Stimulated activated CD4-positive, alpha-beta T cell treated with anti-CD3 and anti-CD28 coated beads, Interleukin-2, amount 100 ng/mL, for 48 hours (primary cell): ENCODE measurements at places on chromosomes 5 and 9.
A peak's percentile ranks its signal among the peaks of the same experiment; 100 is the strongest.

DNA sequence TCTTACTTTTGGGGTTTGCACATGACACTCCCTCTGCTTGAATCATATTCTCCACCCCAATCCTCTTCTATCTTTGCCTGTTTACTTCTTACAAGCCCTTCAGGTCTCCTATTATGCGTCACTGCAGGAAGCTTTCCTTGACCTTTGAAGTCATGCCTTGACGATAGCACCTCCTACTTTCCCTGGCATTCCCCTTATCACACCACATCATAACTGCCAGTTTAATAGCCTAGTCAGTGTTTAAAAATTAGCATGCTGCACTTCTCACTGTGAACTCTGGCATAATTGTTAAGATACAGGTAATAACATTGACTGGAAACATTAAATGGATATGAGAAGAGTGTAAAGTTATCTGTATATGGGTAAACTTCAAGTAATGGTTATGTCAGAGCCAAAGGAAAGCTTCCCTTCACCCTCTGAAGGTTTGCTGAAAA is 37.1 kb upstream of the CEP120 start:
- DNase-seq: peak; percentile 13

DNA sequence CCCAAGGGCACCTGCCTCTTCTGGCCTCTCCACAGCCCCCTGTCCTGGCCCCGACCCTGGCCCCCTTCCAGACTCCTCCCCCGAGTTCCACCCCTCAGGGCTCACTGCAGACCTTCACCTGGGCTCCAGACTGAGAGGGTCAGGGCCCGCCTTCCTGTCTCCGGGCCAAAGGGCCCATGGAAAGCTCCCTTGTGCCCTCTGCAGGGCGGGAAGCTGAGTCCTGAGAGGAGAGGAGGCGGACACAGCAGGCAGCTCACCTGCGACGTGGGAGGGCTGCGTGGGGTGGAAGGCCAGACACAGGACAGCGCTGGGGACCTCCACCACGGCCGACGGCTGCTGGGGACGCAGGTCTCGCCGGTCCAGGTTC is 20.6 kb downstream of the DYNC2I2 start:
- no peak for DNase-seq

- DNase-seq: no peak
Measured at GRCh38 chr9:34492051-34492450, 30.7 kb downstream of the ENHO start.

GRCh38 chr5:43769571-43770355 is 166.8 kb downstream of the NNT start:
- no peak for DNase-seq

- no peak for DNase-seq
Measured at GRCh38 chr5:54619731-54620130, 102.2 kb downstream of the SNX18 start.

- DNase-seq: no peak
Measured at GRCh38 chr5:77302247-77302646, 91.8 kb downstream of the PDE8B start.

- DNase-seq: no peak
Measured at GRCh38 chr5:125327676-125328075, 581.2 kb upstream of the ZNF608 start.

DNA sequence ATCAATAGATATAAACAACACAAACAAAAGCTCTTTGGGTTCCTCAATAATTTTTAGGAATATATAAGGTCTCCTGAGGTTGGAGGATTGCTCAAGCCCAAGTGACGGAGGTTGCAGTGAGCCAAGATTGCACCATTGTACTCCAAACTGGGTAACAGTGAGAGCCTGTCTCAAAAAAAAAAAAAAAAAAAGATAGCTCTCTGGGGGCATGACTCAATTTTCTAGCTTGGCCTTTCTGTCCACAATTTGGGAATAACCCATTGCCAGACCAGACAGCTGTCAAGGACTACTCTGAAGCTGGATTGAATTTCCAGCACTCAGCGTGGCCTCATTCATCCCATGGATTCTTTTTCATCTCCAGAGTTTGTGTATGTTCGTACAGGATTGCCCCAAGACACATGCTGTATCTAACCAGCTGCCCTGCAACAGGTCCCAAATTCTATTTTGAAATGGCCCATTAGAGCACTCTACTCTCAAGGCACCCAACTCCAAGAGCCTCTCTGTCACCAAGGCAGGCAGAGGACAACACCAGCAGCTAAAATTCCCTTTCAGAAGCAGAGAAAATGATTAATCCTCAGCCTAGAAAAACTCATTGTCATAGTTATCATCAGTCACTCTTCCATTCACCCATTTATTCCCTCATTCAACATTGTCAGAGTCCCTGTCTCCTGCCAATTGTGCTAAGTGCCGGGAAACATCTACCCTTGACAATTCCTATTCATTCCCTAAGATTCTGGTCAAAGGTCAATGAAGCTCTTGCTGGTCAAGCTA is 8.7 kb downstream of the FAM193B start:
- DNase-seq: no peak

DNA sequence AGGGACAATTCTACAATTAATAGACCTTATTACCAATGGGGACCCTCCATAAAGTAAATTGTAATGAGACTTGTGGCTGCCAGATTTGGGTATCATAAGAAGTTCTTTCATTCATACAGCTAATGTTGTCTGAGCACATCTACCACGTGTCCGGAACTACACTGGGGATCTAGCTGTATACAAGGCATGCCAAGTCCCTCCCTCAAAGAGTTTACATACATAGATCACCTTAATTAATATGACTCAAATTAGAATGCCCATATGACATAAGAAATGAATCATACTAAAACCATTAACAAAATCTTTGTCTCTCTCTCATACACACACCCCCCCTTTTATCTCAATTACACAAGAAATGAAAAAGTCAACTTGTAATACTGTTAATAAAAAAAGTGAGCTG is 18.0 kb upstream of the NR4A3 start:
- DNase-seq: no peak

DNA sequence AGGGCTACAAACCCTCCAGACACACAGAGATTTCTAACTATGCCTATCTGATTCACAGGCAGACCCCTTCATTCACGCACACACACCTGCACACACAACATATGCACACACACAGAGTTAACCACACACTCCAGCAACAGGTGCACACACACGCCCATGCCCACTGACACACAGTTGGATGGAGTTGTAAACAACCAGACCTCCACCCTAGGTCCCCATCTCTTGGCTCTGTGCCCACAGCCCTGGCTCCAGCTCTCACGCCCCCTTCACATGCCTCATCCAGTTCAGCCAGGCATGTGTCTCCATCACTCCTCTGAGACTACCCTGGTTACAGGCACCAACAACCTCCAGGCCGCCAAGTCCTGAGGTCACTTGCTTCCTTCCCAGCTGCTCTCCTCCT is 61.1 kb downstream of the PSD2 start:
- DNase-seq: no peak
